ENCODE measurements at places on chromosomes 6 and 20. TPM values are rescaled to one million over a fixed set of nuclear protein-coding genes. Genes with fewer than 3 reads are reported as not detected.

SASH1 gene
- total RNA-seq = 0.15 TPM

SCUBE3 gene
- total RNA-seq = not detected

DNA sequence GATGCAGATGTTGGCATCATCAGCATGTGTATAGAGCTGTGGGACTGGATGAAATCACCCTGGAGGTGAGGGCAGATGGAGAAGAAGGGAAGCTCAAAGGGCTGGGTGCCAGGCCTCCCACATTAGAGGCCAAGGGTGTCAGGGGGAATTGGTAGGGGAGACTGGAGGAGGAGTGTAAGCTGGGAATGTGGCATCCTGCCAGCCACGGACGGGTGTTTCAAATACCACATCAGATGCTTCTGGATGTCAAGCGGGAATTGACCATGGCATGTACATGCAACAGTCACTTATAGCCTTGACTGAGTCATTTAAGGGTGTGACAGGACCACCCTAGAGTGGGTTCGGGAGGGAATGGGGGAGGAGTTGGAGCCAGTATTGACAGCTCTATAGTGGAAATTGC is 9.6 kb downstream of the ERGIC3 start:
- no peak for DNase-seq

GRCh38 chr6:33197431-33198048 is 2.9 kb downstream of the RXRB start:
- DNase-seq = peak; percentile 88

DNA sequence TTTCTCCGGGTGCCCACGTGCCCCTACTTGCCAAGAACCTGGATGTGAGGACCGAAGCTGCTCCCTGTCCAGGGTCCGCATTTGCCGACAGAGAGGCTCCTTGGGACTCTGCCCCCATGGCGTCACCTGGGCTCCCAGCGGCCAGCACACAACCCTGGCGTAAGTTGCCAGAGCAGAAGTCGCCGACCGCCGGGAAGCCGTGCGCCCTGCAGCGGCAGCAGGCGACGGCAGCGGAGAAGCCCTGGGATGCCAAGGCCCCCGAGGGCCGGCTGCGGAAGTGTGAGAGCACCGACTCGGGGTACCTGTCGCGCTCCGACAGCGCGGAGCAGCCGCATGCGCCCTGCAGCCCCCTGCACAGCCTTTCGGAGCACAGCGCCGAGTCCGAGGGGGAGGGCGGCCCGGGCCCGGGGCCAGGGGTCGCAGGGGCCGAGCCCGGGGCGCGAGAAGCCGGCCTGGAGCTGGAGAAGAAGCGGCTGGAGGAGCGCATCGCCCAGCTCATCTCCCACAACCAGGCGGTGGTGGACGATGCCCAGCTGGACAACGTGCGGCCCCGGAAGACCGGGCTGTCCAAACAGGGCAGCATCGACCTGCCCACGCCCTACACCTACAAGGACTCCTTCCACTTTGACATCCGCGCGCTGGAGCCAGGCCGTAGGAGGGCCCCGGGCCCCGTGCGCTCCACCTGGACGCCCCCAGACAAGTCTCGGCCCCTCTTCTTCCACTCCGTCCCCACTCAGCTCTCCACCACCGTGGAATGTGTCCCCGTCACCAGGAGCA is 28.3 kb downstream of the ZNF831 start:
- DNase-seq = no peak

AVP gene
- not detected for total RNA-seq

DNA sequence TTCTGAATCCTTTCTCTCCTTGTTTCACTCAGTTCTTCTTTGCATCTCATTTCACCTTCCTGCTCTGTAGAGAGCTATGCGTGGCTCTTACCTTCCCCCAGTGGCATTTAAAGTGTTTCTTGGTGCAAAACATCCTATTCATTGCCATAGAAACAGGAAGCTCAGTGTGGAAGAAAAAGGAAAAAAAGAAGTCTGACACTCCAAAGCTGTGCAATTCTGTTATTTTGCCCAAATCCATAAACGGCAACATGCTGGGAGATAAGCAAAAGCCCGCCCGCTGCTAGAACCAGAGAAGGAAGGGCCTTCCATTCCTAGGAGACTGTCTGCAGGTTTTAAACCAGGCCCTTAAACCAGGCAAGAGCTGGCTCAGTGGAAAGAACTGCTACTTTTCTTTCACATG is 247.1 kb downstream of the HIVEP2 start:
- no peak for DNase-seq
